ENCODE measurements at places on chromosomes 16 and 17.

- DNase-seq: no peak
These were observed 6.6 kb downstream of the SOCS1 start for GRCh38 chr16:11249233-11250061.

DNA sequence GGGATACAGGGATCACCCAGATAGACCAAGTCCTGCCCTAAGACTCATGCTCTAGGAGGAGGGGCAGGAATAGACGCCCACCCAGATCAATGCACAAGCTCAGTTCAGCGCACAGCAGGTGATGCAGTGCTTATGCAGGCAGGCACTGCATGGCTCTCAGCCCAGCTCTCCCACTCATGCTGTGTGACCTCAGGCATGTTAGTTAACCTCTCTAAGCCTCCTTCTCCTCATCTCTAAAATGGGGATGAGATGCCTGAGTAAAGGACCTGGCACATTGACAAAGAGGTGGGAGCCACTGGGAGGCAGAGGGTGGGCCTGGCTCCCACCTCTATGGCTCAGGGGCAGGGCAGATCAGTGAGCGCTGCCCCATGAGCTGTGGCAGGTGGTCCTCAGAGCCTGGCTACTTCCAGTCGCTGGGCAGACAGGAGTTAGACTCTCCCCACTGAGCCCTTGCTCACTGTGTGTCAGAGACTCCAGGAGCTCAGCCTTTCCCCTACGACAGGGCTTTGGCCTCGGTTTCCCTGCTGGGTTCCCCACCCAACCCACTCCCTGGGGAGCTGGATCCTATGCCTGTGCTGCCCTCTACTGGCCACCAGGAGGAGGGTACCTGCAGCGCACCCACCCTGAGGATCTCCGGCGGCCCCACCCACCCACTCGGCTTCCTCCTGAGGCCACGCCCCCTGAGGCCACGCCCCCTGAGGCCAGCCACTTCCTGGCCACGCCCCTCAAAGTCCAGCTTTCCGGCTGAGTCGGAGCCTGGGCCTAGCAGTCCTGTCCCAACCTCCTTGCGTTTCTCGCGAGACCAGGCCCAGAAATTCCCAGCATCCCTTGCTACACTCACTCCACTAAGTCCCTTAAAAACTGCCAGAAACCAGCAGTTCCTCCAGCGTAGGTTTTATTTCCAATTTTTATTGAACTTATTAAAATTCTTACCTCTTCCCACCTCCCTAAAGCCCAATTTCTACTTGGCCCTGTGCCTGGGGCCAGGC, 196.1 kb downstream of the GSG1L start:
- DNase-seq: peak; percentile 54

GRCh38 chr17:77909816-77910215, 48.7 kb upstream of the TNRC6C start:
- DNase-seq: no peak

DNA sequence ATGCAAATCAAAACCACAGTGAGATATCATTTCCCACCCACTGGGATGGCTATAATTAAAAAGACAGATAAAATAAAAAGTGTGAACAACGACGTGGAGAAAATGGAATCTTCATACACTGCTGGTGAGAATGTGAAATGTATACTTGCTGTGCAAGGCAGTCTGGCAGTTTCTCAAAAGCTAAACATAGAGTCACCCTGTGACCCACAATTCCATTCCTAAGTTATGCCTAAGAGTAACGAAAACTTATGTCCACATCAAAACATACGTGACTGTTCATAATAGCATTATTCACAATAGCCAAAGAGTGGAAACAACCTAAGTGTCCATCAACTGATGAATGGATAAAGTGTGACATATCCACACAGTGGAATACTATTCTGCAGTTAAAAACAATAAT, 38.1 kb upstream of the VPS4A start:
- no peak for DNase-seq

DNA sequence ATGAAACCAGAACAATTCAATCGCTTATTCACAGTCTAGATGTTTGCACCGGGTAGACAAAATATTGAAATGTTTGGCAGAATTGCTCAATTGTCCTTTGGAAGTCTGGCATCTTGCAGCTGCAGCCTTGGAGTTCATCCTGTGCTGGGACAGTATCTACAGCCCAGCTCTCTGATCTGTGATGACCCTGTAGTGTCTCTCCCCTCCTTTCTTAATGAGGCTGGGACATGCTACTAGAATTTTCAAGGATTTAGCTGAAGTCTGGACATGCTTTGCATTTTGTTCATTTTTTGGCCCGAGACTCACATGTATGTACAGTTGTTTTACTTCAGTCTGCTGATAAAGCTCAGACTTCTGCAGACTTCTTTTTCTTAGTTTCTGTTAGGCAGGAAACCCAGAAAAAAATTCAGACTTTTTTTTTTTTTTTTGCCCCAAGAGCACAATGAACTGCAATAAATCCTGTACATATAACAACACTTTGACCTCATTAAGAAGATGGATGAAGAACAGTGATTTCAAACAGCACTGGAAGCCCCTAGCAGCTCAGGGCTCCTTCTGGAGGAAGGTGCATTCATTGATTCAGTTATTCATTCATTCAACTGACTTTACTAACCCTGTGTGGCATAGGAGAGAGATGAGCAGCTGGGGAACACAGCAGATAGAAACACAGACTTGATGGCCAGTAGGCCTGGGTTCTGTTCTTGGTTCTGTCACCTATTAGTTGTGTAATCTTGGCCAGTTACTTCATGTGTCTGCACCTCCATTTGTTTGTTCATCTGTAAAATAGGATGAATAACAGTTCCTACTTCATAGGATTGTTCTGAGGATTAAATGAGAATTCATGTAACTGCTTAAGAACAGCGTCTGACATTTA, 210.0 kb downstream of the MAP2K4 start:
- DNase-seq: no peak

DNA sequence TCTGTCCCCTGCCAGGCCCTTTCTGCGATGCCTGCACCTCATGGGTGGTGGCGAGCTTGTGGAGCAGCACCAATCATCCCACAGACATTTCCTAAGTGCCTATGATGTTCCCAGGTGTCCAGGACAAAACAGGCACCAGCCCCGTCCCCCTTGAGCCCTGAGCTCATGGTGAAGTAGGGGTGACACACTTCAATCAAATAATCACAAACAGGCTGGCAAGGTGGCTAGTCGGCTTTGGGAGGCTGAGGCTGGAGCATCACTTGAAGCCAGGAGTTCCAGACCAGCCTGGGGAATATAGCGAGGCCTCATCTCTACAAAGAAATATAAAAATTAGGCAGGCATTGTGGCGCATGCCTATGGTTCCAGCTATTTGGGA, 748 bp upstream of the PRSS8 start:
- no peak for DNase-seq

DNA sequence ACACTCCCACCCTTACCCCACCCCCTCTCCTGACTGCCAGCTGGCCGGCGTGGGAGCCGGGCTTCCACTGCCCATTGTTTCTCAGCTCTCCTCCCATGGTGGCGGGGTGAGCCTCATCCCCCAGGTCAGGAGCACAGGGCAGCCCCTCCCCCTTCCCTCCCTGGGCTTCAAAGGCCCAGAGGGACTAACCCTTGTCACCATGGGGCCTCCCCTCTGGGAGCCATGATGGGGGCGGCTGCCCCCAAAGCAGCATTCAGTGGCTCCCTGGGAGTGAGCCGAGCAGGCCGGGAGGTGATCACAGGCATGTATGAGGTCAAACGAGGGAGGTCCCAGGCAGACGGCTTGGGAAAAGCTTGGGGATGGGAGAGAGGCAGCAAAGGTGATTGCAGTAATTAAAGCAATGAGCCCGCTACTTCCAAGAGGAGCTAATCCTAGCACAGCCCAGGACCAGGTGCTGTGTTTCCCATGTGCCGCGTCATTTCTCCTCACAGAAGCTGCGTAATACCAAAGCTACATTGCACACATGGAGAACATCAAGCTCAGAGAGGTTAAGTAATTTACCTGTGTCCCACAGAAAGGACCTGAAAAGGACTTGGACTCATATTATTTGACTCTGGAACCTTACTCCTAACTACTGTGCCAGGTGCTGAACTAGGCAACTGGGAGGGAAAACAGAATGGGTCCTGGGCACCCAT, 24.5 kb downstream of the CDK5RAP3 start:
- DNase-seq: no peak

DNA sequence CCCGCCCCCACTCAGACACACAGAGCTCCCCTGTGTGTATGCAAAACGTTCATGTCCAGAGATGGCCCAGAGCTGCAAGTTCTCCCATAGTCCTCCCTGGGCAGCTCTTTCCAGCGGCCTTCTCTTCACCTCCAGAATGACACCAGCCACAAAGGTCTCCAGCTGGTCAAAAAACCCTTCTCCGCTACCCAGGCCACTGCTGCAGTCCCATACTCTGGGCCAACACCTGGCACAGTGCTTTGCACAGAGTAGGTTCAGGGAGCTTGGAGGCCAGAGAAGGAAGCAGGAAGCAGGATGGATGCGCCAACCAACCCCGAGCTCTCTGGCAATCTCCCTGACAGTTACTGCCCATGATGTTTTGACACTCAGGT, 1.1 kb upstream of the STAT5B start:
- DNase-seq: no peak

DNA sequence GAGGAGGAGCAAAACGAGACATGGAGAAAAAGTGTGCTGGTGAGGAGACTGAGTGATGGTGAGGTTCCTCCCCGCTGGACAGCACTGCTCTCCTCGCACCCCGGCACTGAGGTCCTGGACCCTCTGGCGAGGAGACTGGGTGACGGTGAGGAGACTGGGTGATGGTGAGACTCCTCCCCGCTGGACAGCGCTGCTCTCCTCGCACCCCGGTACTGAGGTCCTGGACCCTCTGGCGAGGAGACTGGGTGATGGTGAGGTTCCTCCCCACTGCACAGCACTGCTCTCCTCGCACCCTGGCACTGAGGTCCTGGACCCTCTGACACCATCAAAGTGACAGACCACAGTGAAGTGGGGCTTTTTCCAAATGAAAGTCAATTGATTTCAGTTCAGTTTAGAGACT, 10.9 kb downstream of the PITPNA start:
- no peak for DNase-seq

GRCh38 chr16:15973421-15973820, 24.0 kb downstream of the ABCC1 start:
- no peak for DNase-seq

DNA sequence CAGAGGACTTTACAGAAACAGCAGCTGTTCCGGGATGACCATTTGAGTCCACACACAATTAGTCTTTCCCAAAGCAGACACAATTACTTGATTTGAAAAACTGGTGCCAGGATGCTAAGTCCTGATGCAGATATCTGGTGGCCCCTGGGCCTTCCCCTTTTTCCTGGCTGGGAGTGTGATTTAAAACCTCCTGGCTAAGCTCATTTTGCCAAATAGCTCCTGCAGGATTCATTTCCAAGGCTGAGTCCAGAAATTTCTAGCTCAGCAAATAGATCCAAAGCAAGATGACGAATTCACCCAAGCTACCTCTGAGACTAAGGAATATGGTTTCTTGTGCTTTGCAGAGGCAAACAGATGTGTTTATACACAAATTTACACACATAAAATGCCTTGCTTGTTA, 422.2 kb downstream of the CA10 start:
- DNase-seq: no peak

DNA sequence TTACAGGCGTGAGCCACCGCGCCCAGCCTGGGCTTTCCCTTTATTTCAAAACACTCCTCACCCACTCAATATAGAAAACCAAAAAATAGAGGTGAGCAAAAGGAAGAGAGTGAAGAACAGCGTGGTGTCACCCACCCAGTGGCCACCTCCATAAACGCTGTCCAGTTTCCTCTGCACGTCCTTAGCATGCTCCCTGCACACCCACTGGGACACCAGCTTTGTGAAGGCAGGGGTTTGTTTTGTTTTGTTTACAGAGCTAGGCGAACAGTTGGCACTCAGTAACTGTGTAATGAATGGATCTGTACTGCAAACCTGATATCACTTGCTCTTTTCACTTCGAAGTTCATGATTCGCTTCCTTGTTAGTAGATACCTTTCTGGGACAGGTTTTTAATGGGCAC, 73.0 kb downstream of the PRKCB start:
- no peak for DNase-seq

GRCh38 chr17:82020572-82021106, 2.0 kb downstream of the CENPX start:
- DNase-seq: no peak
